ENCODE measurements at places on chromosomes 5 and 9.

DNA sequence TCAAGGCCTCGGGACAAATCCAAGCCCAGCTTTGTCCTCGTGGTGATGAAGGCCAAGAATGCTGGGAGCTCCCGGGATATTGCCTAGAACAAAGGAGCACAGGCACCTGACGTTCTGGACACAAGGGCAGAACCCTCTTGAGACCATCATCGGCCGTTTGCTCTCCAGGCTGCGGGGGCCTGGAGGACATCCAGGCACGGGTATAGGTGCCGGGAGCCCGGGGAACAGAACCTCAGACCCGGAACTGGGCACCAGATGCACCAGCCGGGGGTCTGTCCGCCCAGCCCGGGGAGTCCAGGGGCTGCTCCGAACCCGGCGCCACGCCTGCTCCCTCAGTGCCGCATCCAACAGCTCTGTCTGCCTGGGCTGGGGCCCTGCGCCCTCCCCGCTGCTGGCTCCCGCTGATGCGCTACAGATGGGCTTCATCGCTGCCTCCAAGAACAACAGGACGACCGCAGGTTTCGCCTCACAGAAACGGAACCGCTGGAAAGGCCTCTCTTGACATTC is 88.0 kb downstream of the ADAMTS2 start:
- peak; percentile 41 for DNase-seq

GRCh38 chr5:89276566-89277305 is 393.8 kb upstream of the MEF2C start:
- peak; percentile 56 for DNase-seq

- peak; percentile 79 for DNase-seq
Observed at GRCh38 chr5:168153263-168153875, 138.1 kb upstream of the WWC1 start.

- DNase-seq, result no peak
Observed at GRCh38 chr5:22947921-22948320, 94.8 kb upstream of the CDH12 start.

- DNase-seq, result peak; percentile 0
Observed at GRCh38 chr5:18745988-18746615, 1111.8 kb downstream of the TAF11L14 start.

- DNase-seq, result peak; percentile 62
Observed at GRCh38 chr9:99807276-99807852, 14.3 kb upstream of the NR4A3 start.

DNA sequence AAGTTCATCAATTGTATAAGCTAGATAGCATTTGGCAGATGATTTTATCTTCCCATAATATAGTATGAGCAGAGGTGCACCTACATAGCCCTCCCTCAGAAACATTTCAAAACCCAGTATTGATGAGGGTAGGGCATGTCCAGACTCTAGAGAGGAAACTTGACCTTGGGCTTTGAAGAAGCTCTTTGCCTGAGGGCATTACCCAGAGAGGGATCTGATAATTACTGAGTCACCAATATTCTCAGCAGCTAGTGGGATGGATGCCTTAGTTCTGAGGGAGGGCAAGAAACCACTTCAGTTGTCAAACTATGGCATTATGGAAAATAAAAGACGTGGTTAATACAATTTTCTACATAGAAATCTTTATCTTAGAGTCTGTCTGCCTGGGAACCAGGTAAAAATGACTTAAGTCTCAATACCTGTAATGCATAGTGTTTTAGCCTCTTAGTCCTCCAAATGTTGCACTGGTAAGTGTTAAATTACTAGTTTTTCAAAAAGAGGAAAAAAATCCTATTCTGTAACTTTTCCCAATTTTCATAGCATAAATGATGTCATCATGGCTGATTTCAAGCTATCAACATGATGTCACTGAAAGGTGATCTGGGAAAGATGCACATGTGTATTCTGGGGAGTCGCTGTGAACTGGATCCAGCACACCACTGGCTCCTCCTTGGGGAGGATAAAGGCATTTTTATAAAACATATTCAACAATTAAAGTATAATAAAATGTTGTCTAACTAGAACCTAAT is 809.0 kb downstream of the KCTD16 start:
- DNase-seq, result no peak

DNA sequence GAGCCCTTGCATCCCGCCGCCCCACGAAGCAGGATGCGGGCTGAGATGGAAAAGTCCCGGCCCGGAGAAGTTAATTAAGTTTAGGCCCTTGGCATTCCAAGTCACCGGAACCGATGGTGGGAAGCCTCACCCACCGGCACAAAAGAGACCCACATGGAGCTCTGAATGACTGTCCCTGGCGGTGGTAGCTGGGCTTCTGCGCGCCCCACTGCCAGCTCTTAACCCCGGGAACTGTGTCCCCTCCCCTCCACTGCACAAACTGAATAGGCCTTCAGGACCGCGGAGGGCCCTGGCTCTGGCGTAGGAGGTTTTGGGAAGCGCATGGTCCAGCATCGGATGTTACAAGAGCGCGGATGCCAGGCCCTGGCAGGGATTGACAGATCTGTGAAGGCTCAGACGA is 291.1 kb upstream of the TUT7 start:
- DNase-seq, result no peak

GRCh38 chr5:36238502-36239295 is 3.0 kb downstream of the NADK2 start:
- no peak for DNase-seq

- DNase-seq, result no peak
Observed at GRCh38 chr5:137115152-137115551, 384.0 kb downstream of the SPOCK1 start.

GRCh38 chr5:82421119-82421518 is 143.0 kb upstream of the RPS23 start:
- DNase-seq, result peak; percentile 95

DNA sequence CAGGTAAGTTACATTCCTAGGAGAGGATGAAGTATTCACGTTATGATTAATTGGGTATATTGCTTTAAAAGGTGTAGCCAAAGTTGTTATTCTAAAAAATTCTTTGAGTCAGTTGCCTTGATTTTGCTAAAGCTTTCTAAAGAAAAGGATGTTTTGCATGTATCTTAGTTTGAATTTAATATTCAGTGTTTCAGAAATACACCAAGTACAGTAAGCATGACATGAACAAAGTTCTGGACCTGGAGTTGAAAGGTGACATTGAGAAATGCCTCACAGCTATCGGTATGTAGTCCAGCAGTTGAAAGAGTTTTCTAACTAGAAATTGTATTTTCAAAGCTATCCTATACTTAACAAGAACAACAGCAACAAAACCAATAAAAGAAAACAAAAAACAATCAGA is 14.2 kb downstream of the ANXA1 start:
- no peak for DNase-seq

GRCh38 chr9:114056527-114056926 is 21.6 kb downstream of the AMBP start:
- no peak for DNase-seq

GRCh38 chr9:91187965-91188344 is 173.8 kb downstream of the AUH start:
- peak; percentile 74 for DNase-seq

DNA sequence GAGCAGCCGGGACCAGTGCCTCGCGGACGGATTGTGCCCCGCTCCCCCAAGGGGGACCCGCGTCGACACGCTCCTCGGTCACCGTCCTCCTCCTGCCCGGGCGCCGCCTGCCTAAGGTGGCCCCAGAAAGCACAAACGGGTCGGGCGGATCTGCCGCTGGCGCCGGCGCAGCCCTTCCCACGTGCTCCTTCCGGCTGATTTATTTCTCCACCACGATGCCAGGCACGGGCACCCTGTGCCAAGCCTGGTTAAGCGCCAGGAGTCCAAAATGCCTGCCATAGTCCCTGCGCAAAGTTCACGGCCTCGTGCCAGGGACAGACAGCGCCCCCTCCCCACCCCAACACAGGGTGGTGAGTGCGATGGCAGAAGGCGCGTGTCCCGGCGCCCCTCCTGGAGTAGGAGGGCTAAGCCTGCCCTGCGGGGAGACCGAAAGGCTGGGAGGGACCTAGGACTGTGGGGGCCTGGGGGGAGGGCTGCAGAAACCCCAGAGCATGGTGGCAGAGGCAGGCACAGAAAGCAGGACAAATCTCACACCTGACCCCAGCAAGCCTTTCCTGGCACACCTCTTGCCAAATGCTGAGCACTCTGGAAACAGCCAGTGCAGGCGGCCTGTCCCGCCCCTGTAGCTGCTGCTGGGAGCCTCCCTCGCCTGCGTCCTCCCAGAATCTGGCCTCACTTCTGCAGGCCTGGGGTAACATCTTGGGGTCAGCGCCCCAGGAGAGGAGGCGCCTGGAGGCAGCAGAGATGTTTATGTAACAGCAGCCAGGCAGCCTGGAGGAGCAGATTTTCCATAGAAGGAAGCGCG is 1.1 kb upstream of the NOTCH1 start:
- no peak for DNase-seq

DNA sequence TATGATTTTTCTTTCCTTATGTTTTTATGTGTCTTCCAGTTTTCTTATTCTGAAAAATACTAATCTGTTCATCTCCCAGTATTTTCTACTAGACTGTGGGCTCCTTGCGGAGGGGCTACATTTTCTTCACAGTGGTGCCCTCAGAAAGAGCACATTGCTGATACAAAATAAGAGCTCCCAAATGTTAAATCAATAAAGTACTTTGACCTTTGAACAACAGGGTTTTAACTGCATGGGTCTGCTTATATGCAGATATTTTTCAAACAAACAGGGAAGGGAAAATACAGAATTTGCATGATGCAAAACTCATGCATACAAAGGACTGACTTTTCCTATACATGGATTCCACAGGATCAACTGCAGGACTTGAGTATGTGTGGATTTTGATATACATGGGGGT is 79.9 kb upstream of the ACO1 start:
- no peak for DNase-seq

GRCh38 chr5:24161559-24161958 is 483.2 kb downstream of the CDH10 start:
- peak; percentile 67 for DNase-seq

DNA sequence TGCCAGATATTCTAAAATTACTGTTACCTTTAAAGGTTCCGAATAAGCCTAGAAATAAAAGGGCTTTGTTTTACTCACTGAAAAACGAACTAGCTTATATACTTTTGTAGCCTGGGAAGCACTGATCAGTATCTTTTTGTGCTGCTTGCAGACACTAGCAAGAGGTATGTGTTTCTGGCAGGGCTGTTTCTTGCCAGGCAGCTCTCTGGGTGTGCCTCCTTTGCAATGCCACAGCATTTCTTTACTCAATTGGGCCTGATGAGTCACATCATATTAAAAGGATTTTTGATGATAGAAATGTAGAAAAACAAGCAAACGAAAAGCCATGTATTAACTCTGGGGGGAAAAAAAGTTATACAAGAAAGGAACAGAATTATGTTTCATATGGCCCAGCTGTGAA is 35.6 kb downstream of the CD180 start:
- peak; percentile 15 for DNase-seq

DNA sequence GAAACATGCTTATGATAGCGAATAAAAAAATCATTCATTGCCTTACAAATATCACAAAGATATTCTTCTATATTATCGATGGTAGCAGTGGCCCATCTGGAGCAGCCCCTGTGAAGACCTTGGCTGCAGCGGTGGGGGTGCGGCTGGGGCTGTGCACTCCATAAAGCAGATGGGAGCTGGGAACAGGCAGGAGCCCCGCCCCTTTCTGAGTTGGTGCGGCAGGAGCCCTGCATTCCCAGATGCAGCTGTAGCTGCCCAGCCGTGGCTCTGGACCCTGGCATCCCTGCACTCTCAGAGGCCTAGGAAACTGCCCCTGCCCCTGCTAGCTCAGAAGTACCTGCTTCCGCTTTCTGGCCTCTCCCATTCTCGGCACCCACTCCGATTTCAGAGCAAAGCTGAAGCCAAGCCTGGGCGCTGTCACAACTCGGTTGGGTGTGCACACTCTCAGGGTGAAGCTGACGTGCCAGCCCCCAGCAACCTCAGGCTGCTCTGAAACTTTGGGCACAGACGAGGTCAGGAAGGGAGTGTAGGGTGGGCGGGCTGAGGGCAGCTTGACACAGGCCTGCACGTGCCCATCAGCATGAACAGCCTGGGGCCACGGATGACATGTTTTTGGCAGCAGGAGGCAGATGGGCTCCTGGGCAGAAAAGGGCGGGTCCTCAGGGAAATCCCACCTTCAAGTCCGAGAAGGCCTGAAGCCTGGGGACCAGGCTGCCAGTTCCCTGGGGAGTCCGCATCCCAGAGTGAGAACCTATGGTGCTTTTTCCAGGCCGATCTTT is 1440.8 kb upstream of the ACO1 start:
- no peak for DNase-seq

GRCh38 chr5:31888564-31888963 is 249.6 kb downstream of the PDZD2 start:
- no peak for DNase-seq

DNA sequence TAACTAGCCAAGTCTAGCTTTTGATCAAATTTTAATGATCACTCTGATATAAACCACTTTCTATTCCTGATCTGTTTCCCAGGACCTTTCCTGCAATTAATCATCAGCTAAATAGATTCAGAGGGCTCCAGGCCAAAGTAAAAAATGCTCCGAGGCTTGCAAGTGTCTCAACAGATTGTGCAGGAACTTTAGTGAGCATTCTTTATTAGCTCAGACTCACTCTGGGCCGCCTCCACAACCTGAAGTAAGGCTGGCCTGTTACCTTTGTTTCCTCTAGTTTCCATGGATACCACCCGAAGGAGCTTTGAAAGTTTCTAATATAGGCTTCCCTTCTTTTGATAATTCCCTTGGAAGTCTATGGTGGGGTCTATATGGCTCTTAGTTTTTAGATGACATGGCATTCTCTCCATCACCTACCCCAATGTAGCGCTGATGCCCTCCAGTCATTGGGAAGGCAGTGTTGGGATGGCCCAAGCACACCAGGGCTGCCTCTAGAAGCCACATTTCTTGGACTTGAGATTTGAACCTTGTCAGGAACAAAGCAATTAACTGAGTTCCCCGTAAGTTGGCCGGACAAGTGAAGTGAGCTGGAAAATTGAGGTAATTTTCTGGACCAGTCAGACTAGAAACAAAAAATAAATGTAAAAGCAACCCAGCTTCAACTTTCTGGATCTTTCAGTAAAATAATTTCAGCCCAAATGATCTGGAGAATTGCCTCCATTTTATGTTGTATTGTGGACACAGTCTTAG is 97.6 kb upstream of the LHFPL2 start:
- DNase-seq, result peak; percentile 22

GRCh38 chr5:179345433-179346321 is at the start of gene ADAMTS2:
Gene ADAMTS2 (minus strand): TSS chr5:179345461. CDS start chr5:179345328, 133 bp downstream.
- peak; percentile 60 for DNase-seq

- DNase-seq, result peak; percentile 72
Observed at GRCh38 chr5:43041669-43042175, 1.6 kb upstream of the ANXA2R start.

DNA sequence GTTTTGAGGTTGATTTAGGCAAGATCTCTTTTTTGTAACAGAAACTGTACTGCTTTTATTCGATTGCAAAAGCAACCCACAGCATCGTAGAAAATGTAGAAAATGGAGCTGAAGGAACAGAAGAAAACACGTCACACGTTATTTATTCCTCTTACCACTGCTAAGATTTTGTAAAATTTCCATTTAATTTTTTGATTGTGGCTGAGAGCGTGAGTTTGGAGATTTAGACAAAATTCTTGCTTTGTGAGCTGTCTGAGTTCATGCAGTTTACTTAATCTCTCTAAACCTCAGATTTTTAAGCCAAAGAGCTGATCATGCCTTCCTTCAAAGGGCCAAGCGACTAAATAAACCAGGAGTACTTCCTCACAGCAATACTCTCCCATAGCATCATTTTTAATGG is 24.8 kb downstream of the DPYSL3 start:
- peak; percentile 75 for DNase-seq

Data from fibroblast of skin of right quadriceps (primary cell).